Thoracic aorta (tissue), 2 donors: ENCODE measurements at places on chromosomes 12 and 14. TPM values are rescaled to one million over a fixed set of nuclear protein-coding genes. Genes with fewer than 3 reads are reported as not detected.

Gene LBHD2
- not detected for total RNA-seq

Gene PLEKHG7
- not detected for total RNA-seq

Gene SLC35E3
- total RNA-seq: 0.95 TPM

Gene SLC17A8
- total RNA-seq: not detected

Gene DUSP6
- 103 TPM for total RNA-seq

- no peak for DNase-seq
These were observed 18.7 kb upstream of the SERPINA6 start for GRCh38 chr14:94341656-94342333.

GRCh38 chr14:42877716-42878115 is 1271.0 kb downstream of the LRFN5 start:
- H3K36me3 ChIP-seq: no peaks in the 10 kb centered on the region
- no peaks in the 10 kb centered on the region for H3K4me1 ChIP-seq
- DNase-seq: no peak
- H3K27ac ChIP-seq: no peak overlapping the region

DNA sequence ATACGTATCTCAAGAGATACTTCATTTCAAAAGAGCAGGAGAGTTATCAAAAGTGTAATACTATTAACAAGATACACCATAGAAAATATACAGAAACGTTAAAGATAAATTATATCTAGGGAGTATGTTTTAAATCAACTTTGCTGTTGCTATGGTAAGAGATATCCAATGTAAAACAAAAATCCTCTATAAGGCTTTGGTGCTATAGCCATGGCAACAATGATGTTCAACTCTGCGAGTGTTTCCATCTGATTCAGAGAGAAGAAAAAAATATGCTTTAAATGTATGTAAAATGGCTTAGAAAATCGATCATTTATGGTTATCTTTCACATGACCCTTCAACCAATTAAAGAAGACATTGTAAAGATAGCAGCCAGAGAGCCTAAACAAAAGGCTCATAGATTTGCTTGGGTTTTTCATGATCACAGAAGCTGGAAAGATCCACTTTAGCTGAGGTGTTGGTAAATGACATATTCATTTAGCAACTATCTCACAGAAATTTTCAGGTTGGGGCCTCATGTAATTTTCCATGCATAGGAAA is 387.0 kb upstream of the GARIN6 start:
- H3K36me3 ChIP-seq: no peaks in the 10 kb centered on the region
- H3K27me3 ChIP-seq: no peaks in the 10 kb centered on the region
- H3K4me3 ChIP-seq: no peak overlapping the region

DNA sequence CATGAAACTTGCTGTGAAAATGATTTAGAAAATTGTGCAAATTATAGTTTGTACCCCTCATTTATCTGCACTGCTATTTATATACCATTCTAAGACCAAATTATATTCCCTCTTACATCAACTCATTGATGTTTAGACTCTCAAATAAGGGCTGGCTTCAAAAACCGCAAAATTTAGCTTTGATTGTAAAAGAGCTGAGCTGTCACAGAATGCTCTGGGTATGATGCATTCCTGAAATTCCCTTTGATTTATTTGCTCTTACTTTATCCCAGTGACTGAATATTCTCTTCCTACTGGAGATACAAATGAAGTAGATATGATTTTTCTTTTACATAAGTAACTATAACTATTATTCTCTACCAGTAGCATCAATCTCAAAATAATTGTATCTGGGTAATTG is 78.0 kb upstream of the TMTC2 start:
- no peak overlapping the region for H3K4me3 ChIP-seq
- no peaks in the 10 kb centered on the region for H3K36me3 ChIP-seq
- H3K27ac ChIP-seq: no peak overlapping the region
- no peaks in the 10 kb centered on the region for H3K4me1 ChIP-seq
- DNase-seq: no peak

GRCh38 chr12:13964666-13965065 is 16.7 kb downstream of the GRIN2B start:
- H3K36me3 ChIP-seq: no peaks in the 10 kb centered on the region
- H3K4me3 ChIP-seq: no peak overlapping the region
- DNase-seq: no peak
- H3K27me3 ChIP-seq: no peaks in the 10 kb centered on the region
- H3K4me1 ChIP-seq: no peaks in the 10 kb centered on the region

GRCh38 chr12:88305254-88305890 is 163.3 kb downstream of the TMTC3 start:
- no peak overlapping the region for H3K4me3 ChIP-seq
- H3K4me1 ChIP-seq: peaks cover 7% of the 10 kb centered on the region
- DNase-seq: no peak
- H3K36me3 ChIP-seq: no peaks in the 10 kb centered on the region
- H3K27me3 ChIP-seq: no peaks in the 10 kb centered on the region

DNA sequence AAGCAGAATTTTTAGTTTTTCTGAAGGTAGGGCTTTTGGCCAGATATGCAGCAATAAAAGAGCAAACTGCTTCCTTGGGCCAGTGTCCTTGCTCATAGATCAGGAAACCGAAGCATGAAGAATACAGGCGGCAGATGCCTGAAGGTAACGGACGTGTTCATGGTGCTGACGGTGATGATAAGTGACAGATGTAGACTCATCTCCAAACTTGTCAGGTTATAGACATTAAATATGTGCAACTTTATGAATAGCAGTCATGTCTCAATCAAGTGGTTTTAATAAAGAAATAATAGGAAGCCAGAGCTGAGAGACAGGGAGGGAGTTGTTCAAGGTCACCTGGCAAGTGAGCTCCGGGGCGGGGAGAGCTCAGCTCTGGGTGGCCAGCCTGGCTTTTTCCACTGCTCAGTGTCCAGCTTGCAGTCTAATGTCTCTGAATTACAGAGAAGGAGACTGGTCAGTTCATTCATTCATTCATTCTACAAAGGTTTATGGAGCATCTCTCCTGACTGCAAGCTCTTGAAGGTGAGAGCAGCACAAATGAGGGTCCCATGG is 1.0 kb downstream of the SERPINA5 start:
- H3K4me3 ChIP-seq: no peak overlapping the region
- no peak for DNase-seq
- H3K27ac ChIP-seq: no peak overlapping the region
- H3K36me3 ChIP-seq: no peaks in the 10 kb centered on the region
- no peaks in the 10 kb centered on the region for H3K27me3 ChIP-seq

DNA sequence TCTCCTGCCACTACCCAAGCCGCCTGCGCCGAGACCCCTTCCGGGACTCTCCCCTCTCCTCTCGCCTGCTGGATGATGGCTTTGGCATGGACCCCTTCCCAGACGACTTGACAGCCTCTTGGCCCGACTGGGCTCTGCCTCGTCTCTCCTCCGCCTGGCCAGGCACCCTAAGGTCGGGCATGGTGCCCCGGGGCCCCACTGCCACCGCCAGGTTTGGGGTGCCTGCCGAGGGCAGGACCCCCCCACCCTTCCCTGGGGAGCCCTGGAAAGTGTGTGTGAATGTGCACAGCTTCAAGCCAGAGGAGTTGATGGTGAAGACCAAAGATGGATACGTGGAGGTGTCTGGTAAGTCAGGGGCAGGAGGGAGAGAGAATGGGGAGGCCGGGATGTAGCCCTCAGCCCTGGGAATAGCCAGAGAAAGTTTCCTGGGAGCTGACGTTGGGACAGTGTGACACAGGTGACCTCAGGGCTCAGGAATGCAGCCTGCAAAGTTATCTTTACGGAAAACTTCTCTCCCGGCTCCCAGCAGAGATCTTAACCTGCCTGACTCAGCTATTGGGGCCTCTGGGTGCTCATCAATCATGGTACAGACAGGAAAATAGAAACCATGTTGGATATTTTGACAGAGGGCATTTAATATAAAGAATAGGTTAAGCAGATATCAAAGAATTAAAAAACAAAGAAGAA is 747 bp downstream of the HSPB8 start:
- no peaks in the 10 kb centered on the region for H3K36me3 ChIP-seq
- H3K27me3 ChIP-seq: no peaks in the 10 kb centered on the region

DNA sequence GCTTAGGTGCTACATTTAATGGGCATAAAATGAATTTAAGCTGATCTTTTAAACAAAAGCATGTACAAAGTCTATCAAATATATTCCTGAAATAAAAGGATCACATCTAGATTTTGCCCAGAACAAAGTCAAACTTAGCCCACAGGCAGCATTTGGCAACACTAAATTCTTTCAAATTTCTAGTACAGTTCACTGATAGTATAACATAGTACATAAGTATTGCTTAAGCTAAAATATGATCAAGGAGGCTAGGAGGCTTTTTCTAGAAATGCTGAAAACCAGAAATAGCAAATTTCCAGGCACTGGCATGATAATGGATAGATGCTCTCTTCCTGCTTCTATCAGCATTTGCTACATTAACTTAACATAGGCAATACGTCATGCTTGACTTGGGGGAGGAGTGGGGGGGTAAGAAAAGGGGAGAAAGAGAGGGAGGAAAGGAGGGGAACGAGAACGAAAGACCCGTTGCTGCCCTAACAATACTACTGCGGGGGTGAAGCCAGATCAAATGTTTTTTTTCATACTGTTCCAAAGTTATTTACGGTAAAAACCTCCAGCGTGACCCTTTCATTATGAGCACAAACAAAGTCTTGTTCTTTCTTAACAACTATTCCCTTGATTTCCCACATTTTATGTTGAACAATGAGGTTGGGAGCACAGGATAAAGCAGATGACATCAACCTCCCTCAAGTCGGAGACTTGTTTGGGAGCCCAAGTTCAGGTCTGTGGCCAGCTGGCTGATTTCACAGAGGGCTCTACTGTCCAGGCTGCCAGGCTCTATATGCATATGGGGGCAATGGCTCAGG is 10.6 kb downstream of the TMED10 start:
- H3K4me3 ChIP-seq: peak overlapping the region; percentile 2
- no peak for DNase-seq
- peaks cover 57% of the 10 kb centered on the region for H3K4me1 ChIP-seq
- H3K27ac ChIP-seq: peak overlapping the region; percentile 3
- H3K36me3 ChIP-seq: no peaks in the 10 kb centered on the region

DNA sequence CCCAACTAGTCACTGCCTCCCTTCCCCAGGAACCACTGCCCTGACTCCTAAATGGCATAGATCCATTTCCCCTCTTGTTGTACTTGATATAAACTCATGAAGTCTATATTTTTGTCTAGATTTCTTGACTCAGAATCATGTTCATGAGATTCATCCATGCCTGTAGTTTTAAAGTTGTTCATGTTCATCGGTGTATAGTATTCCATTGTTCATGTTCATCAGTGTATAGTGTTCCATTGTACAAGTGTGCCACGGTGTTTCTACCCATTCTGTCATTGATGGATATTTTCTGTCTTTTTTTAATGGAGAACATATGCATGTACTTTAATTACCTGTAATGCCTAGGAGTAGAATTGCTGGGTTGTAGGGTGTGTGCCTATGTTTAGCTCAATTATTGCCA is 261.7 kb downstream of the CACNA1C start:
- peaks cover 2% of the 10 kb centered on the region for H3K4me1 ChIP-seq
- H3K27me3 ChIP-seq: no peaks in the 10 kb centered on the region
- H3K27ac ChIP-seq: no peak overlapping the region
- DNase-seq: no peak

GRCh38 chr14:100304825-100305323 is 1.4 kb downstream of the SLC25A29 start:
- no peaks in the 10 kb centered on the region for H3K36me3 ChIP-seq
- H3K27me3 ChIP-seq: no peaks in the 10 kb centered on the region
- H3K27ac ChIP-seq: peak overlapping the region; percentile 78
- no peak for DNase-seq

- peaks cover 20% of the 10 kb centered on the region for H3K4me1 ChIP-seq
- H3K27ac ChIP-seq: no peak overlapping the region
- H3K27me3 ChIP-seq: no peaks in the 10 kb centered on the region
- H3K36me3 ChIP-seq: no peaks in the 10 kb centered on the region
- no peak overlapping the region for H3K4me3 ChIP-seq
These were observed 6.6 kb upstream of the TNFAIP2 start for GRCh38 chr14:103116636-103117035.
